ENCODE measurements at places on chromosomes 6 and 20.

DNA sequence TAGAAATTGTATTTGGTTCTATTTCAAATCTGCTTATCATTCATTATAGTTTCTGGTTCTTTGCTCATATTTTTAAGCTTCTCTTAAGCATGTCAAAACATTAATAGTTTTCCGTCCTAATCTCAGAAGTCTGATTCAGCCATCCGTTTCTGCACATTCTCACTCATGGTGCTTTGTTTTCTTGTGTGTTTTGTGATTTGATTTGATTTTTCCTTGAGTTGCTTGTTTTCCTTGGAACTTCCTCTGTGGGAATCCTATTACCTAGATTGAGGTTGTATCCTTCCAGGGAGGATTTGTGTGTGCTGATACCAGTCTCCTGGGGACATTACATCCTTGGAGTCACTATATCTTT is 7.9 kb downstream of the SNX9 start:
- no peak for DNase-seq

GRCh38 chr6:98842342-98843180 is 8.2 kb downstream of the POU3F2 start:
- DNase-seq = no peak

DNA sequence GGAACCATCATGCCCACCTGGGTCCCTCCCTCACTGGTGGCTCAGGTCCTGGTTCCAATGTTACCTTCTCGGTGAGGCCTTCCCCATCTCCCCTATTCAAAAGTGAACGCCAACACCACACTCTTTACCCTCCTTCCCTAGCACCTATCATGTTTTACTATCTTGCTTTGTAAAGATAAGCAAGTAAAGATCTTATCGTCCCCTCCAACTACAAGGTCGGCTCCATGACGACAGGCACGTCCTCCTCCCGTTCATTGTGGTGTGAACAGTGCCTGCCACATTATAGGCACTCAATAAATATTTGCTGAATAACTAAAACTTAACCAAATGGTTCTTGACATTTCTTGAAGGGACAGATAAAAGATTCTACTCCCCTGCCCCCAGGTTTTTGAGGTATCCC is 147.1 kb downstream of the PREX1 start:
- no peak for DNase-seq

- DNase-seq = peak; percentile 67
These were observed 102.4 kb downstream of the COL12A1 start for GRCh38 chr6:75103431-75103830.

DNA sequence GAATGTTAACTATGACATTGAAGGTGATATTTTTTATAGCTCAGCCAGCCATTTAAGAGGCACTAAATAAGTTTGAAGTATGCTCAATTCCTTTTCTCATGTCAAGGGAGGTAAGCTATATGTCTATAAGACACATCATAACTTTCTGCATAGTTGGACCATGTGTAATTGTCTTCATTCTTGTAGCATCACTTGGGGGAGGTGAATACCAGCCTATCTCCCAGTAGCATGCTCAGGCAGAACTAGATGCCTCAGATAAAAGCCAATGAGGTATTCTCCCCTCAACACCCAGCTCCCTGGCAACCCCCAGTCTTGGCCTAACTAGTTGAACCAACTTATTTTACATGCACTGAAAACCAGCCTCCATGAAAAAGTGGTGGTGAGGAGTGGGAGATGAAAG is 158.3 kb upstream of the JAG1 start:
- DNase-seq = no peak

DNA sequence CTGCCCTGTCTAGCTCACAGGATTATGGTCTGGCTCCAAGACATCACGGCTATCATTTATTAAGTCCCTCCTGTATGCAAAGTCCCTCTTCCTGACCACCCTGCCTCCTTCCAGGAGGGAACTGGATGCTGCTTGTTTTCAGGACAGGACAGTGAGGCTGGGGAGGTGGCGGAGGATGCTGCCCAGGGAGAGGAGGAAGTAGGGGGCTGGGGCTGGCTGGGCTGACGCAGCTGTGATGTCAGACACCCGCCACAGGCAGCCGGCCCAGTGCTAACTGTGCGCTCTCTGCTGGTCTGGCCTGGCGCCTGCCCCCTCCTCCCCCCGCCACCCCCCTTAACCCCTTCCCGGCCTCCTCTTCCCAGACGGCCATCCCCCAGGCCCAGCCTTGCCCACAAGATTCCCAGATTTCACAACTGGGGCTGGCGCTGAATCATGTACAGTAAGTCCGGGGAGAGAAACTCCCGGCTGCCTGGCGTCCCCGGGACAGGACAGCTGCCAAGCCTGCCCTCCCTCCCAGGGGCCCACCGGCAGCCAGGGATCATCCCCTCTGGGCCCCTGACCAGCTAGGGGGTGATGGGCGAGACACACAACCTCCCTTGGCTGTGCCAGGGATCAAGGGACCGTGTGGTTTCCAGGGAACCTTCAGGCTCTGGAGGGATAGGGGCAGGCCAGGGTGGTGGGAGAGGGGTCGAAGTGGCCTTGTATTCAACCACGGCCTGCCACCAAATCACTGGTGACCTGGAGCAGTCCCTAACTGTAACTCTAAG is 118.1 kb downstream of the CEBPB start:
- DNase-seq = peak; percentile 97

- no peak for DNase-seq
These were observed 11.4 kb upstream of the RAMACL start for GRCh38 chr6:166597711-166598440.

- DNase-seq = no peak
These were observed 2.0 kb upstream of the CRIP3 start for GRCh38 chr6:43310624-43311023.

DNA sequence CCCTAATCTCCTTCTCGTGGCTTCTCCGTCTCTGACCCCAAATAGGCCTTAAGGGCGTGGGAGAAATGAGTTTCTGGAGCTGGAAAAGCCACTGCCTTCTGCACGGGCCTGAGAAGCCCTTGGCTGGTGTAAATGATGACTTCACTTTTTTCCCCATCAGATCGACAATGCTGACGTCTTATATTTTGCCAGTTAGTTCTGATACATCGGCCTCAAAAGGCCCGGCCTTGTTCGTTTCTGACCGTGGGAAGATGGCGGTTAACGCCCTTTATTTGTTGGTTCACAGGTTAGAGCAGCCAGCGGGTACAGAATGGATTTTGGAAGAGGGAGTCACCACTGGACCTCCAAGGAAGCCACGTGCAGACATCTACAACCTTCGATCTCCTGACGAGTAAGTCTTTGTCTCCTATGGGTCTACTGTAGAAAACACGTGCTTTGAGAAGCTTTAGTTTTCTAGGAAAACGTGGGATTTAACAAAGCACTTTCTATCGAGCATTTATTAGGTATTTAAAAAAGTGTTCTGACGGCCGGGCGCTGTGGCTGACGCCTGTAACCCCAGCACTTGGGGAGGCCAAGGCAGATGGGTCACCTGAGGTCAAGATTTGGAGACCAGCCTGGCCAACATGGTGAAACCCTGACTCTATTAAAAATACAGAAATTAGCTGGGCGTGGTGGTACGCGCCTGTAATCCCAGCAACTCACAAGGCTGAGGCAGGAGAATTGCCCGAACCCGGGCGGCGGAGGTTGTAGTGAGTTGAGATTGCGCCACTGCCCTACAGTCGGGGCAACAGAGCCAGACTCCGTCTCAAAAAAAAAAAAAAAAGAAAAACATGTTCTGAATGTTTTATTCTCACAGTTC is 1.2 kb upstream of the ZNFX1 start:
- DNase-seq = no peak

DNA sequence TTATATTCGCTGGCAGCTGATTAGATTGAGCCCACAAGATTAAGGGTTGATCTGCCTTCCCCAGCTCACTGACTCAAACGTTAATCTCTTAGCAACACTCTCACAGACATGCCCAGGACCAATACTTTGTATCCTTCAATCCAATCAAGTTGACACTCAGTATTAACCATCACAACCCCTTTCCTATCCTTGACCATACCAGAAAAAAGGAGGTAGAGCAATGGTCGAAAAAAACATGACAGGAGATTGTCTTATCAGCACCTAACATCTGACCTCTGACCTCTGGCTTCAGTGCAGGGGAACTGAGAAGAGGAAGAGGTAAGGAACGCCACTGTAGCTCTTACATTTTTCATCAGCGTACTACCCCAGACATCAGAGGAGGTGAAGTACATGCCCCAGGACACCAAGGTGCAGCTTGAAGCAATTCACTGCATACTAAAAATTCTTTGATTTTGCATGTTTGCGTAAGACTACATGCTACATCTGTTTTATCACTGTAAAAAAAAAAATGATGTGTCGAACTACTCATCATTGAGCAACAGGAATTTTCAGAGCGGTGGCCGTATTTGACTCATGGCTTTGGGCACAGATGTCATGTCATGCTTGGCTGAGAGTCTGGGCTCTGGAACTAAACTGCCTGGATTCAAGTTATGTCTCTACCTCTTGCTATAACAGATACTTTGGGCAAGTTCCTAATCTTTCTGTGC is 188.0 kb upstream of the TAB2 start:
- no peak for DNase-seq

- no peak for DNase-seq
These were observed 336.4 kb downstream of the CDH26 start for GRCh38 chr20:60294632-60295031.

- no peak for DNase-seq
These were observed 126.9 kb downstream of the DHX35 start for GRCh38 chr20:39089029-39089428.

GRCh38 chr6:14079971-14080370 is 37.6 kb upstream of the CD83 start:
- no peak for DNase-seq

- no peak for DNase-seq
These were observed 43.5 kb upstream of the ENPP1 start for GRCh38 chr6:131764350-131764749.

DNA sequence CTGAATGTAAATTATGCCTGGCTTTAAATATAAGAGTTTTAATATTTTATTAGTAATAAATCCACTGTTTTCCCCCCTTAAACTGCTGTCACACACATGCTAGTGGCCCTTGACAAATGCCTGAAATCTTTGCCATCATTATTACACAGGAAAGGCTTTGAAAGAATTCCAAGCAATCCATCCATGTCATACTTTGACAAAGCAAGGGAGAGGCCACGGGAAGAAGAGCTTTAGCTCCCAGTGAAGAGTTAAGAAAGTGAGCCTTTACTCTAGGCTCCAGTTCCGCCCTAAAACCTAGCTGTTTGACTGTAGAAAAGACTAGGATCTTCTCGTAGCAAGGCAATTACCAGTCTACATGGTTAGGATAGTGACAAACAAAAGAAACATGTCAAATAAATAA is 147.9 kb downstream of the GMDS start:
- DNase-seq = no peak

DNA sequence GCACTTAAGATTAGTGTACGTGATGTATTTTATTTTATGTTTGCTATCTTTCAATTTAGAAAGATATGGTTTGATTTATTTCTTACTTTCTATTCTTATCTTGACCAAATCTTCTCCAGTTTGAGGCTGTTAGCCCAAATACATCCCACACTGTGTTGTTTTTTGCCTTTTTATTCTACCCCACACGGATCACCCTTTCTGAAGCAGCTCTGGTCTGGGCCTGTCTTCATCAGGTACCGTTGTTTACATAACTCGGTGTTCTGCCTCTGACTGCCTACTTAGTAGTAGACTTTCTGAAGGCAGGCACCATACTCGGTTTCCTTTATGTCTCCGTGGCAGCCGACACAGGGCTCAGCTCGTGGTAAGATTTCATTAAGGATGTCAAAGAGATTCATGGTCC is 95.0 kb downstream of the PHACTR1 start:
- DNase-seq = no peak

- no peak for DNase-seq
These were observed 230.8 kb downstream of the LRFN2 start for GRCh38 chr6:40356242-40356910.
